Upper lobe of right lung (tissue), 1 donor: ENCODE measurements at places on chromosomes 1 and 21.
A peak's percentile ranks its signal among the peaks of the same experiment; 100 is the strongest.

DNA sequence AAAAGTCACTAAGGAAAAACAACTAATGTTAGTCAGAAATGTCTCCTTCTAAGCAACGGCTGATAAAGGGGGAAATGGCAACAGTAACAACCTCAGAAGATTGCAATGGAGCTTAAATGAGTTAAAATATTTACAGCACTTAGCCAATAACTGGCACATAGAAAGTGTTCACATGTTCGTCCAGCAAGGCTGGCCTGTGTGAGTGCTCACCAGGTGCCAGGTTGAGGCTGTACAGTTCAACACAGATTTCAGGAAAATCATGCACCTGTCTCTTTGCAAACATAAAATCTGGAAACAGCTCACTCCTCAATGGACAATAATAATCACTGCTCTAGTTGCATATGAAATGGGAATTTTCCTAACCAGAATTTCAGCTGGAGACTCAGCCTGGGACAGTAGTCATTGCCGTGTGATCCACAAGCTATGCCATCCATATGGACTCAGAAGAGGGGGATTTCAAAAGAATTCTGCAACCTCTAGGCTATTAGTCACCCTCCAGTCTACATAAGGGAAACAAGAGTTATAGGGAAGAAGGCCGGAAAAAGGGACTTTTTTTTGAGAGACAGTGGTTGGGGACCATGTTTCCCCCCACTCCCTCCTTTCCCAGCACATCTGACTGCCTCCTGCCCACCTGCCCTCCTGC is 68.6 kb downstream of the SYDE2 start:
- no peak overlapping the region for H3K4me3 ChIP-seq
- H3K4me1 ChIP-seq = peaks cover 25% of the 10 kb centered on the region
- H3K27ac ChIP-seq = no peak overlapping the region
- no peaks in the 10 kb centered on the region for H3K27me3 ChIP-seq

DNA sequence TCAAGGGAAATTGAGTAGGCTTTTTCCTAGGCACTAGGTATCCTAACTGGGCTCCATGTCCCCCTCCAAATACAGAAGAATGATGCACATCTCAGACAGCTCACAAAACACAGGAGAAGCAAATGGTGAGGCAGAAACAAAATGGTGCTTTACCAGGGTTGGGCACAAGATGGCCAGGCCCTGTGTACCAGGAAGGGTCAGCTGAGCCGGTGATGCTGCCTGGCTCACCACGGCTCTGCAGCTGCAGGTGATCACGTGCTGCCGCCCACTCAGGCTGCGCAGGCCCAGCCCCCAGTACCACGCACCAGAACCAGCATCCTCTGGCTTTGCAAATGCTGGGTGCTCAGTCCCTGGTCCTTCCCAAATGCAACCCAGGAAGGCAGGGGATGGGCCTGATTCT is 993 bp upstream of the DSCAM start:
- no peak overlapping the region for H3K27ac ChIP-seq
- H3K4me3 ChIP-seq = no peak overlapping the region
- DNase-seq = no peak
- H3K27me3 ChIP-seq = peaks cover 32% of the 10 kb centered on the region
- no peaks in the 10 kb centered on the region for H3K4me1 ChIP-seq

DNA sequence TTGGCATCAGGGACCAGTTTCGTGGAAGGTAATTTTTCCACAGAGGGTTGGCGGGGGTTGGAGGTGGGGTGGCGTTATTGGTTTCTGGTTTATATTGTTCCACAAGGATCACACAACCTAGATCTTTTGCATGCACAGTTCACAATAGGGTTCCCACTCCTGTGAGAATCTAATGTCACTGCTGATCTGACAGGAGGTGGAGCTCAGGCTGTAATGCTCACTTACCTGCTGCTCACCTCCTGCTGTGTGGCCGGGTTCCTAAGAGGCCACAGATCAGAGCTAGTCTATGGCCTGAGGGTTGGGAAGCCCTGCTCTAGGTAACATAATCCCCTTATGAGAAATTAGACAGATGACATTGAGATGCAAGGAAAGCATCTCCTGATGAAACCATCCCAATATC is 12.6 kb downstream of the GBP5 start:
- no peak for DNase-seq
- no peak overlapping the region for H3K27ac ChIP-seq
- H3K4me1 ChIP-seq = peaks cover 20% of the 10 kb centered on the region
- H3K27me3 ChIP-seq = no peaks in the 10 kb centered on the region
- no peak overlapping the region for H3K4me3 ChIP-seq
- no peaks in the 10 kb centered on the region for H3K36me3 ChIP-seq

DNA sequence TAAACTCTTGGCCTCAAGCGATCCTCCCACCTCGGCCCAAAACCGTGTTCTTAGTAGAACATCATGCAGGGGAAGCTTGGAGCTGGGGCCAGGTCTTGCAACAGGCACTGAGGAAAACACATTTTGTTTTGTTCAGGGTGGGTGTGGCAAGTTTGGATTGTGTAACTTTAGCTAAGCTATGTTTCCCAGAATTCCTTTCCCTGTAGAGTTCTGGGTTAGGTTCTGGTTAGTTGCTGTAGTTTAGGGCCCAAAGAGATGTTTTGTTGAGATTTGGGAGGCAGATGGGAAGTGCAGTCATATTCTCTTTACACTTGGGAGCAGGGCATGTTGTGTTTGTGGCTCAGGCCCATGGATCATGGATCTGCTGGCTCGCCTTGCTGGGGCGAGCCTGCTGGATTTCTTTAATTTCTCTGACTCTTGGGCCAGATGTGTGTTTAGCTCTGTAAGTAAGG is 24.0 kb downstream of the PLA2G5 start:
- H3K27ac ChIP-seq = peak overlapping the region; percentile 51
- H3K27me3 ChIP-seq = no peaks in the 10 kb centered on the region
- H3K4me1 ChIP-seq = no peaks in the 10 kb centered on the region
- no peaks in the 10 kb centered on the region for H3K36me3 ChIP-seq
- no peak for DNase-seq

DNA sequence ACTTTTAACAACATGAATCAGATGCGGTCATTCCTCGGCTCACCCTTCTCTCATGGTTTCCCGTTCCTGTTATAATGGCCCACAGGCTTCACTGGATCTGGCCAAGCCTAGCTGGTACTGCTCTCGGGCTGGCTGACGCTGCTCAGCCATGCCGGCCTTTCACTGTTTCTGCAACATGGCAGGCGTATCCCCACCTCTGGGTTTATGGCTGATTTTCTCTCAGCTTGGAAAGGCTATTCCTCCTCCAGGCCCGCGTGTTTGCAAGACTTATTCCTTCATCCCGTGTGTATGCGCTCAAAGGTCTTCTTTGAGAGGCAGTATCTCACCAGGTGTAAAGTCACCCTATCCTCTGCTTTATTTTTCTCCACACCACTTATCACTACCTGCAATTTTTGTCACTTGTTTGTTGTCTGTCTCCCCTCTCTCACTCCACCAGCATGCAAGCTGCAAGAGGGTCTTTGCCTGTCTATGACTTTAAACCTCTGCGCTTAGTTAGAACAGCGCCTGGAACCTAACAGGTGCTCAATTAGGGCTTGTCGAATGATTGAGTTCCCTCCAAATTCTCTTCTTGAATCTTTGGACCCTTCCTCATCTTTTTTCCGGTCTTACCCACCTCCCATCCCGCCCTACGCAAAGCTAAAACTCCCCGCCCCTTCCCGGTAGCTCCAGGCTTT is 491 bp upstream of the RAP1A start:
- H3K27ac ChIP-seq = peak overlapping the region; percentile 93
- no peaks in the 10 kb centered on the region for H3K27me3 ChIP-seq
- H3K4me3 ChIP-seq = peak overlapping the region; percentile 68
- no peak for DNase-seq
- H3K36me3 ChIP-seq = no peaks in the 10 kb centered on the region
- peaks cover 39% of the 10 kb centered on the region for H3K4me1 ChIP-seq

DNA sequence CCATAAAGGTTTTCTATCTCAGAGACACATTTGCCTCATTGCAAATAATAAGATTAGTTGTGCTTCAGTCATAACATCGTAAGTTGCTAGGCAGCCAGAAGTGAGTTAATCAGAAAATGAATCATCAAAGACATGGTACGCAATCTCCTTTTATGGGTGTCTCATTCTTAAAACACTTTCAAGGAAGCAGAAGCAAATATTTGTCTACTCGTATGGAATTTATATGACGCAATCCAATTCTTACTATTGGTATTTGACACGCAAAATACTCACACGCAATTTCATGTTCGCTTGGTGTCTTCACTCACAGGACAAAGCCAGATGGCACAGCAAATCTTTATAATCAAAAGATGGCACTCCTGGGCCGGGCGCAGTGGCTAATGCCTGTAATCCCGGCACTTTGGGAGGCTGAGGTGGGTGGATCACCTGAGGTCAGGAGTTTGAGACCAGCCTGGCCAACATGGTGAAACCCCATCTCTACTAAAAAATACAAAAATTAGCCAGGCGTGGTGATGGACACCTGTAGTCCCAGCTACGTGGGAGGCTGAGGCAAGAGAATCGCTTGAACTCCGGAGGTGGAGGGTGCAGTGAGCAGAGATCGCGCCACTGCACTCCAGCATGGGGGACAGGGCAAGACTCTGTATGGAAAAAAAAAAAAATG is 56.4 kb downstream of the HLCS start:
- H3K27ac ChIP-seq = no peak overlapping the region
- no peaks in the 10 kb centered on the region for H3K36me3 ChIP-seq
- H3K4me3 ChIP-seq = no peak overlapping the region
- H3K27me3 ChIP-seq = no peaks in the 10 kb centered on the region
- DNase-seq = no peak

GRCh38 chr1:226064816-226065248 is 2.3 kb downstream of the H3-3A start:
- DNase-seq = no peak
- H3K27me3 ChIP-seq = no peaks in the 10 kb centered on the region
- peak overlapping the region; percentile 77 for H3K4me3 ChIP-seq
- H3K4me1 ChIP-seq = peaks cover 51% of the 10 kb centered on the region
- H3K27ac ChIP-seq = peak overlapping the region; percentile 99

DNA sequence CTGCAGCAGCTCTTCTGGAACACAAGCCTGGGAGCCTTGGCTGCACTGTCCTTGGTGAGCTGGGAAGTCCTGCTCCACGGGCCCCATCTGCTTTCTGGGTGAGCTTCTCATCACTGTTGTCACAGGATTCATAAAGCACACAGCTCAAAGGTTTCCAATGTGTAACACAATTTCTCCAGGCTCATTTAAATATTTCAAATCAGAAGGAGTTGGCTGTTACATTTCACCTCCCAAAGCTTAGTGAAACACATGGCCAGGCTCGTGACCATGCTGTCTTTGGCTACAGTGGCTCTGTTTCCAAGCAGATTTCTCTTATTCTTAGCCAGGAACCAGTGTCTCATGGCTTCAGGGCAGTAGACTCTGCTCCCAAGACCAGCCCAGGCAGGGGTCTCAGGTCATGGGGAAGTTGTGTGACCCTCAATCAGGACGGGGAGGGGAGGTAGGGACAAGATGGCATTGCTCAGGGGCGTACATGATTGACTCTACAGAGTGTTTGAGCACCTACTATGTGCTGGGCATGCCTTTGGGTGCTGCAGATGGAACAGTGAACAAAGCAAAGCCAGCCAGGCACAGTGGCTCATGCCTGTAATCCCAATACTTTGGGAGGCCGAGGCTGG is 353.0 kb downstream of the NPHP4 start:
- no peak overlapping the region for H3K27ac ChIP-seq
- no peaks in the 10 kb centered on the region for H3K36me3 ChIP-seq
- no peaks in the 10 kb centered on the region for H3K4me1 ChIP-seq
- no peak for DNase-seq

- no peak for DNase-seq
- H3K27ac ChIP-seq = no peak overlapping the region
- H3K4me1 ChIP-seq = no peaks in the 10 kb centered on the region
- no peak overlapping the region for H3K4me3 ChIP-seq
Observed at GRCh38 chr1:106600626-106601025, 455.8 kb upstream of the PRMT6 start.

DNA sequence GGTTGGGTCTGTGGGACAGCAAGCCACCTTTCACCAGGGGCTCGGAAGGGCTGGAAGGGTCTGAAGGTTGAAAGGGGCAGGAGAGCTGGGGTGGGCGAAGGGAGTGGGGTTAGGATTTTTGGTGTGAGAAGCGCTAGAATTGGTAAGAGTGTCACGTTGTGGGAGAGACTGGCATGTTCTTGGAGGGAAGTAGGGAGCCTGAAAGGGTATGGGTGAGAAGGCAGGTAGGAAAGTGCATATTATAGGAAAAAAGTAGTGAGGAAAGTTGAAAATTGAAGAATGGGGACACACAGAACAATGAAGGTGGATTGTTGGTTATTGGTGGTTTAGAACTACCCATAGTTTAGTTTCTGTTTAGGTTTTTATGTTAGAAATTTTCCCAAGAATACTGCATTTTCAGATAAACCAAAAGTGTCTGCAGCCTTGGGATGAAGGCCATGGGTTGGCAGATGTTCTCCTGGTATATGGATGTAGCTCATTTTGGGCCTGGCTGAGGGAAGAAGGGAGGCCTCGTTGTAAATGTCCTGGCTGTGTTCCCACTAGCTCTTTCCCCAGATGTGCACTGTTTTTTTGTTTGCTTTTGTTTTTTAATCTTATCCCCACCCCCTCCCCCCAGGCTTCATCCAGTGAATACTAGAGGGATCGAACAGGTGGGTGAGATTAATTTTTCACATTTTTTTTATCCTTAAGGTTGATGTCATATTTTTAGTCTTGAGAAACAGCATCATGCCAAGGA is 1.2 kb downstream of the LRRC42 start:
- no peak for DNase-seq
- peaks cover 25% of the 10 kb centered on the region for H3K4me1 ChIP-seq

DNA sequence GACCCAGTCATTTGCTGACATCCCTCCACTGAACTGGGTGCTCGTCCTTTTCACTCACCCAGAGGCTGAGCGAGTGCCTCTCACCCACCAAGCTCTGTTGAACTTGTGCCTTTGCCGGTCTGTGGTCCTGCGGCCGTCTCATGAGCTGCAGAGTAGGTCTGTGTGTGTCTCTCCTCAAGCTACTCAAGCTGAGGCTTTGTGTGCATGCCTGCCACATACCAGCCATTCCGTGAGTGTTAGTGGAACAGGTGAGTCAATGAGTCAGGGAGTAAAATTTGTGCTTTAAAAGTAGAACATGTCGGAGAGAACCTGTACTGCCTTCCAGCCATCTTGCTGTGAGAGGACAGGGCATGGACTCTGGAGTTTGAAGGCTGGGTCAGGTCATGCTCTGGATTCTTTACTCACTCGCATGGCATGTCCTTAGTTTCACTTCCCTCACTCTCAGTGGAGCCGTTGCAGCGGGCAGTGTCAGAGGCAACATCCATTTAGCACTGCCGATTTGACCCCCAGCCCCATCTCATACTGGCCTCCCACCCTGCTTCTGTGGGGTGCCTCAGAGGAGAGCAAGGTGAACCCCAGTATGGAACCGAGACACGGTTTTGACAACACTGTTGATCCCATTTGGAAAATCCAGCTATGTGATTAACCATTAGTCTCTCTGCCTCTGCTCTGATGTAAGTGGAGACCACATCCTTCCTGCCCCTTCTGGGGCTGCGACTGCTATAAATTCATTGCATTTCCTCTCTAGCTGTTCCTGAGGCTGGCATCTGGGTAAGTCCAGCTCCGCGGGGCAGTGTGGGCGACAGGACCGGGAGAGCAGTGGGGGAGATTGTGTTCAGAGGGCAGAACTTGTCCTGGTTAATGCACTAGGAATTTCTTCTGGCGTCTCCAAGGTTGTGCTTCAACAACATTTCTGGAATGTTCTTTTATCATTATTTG is at the start of gene NLRP3:
NLRP3 (plus strand) TSS at position 751 of the 939 bp plus-strand sequence. CDS start 2,628 bp downstream, outside the sequence.
- no peaks in the 10 kb centered on the region for H3K27me3 ChIP-seq
- H3K27ac ChIP-seq = peak within 1 kb of the TSS; percentile 63
- peak; percentile 75 for DNase-seq
- H3K4me1 ChIP-seq = peaks cover 3% of the 10 kb centered on the region
